Hematopoietic multipotent progenitor cell treated with erythropoietin and hydrocortisone succinate and interleukin-3 and kit ligand, for 4 days (in vitro differentiated cells): ENCODE measurements at places on chromosomes 4 and X.

DNA sequence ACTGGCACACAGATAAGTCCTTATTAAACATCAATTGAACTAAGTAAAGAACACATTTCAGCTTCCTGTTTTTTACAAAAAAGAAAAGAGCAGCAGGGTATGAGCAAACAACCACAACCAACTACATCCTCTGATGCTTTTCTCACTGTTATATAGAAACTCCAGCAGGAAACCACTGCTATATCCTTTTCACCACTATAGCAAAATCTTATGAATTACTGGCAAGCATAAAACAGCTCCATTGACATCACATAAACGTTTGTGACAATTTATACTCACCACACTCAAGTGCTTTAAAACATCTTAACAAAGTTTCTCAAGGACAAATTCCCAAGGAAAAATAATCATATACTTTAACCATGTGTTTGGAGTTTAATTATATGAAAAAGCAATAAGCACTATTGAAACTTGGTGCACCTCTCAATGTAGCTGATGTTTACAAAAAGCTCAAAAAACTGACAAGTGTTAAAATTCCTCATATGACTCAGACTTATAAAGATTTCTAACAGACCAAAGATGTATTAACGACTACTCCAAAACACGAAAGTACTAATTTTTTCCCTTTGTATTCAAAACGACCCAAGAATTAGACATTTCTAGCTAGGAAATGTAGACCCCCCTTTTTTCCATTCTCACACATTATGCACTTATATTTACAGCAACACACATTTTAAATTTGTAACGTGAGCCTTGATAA is 12.9 kb downstream of the GPRIN3 start:
- peak; percentile 72 for DNase-seq

DNA sequence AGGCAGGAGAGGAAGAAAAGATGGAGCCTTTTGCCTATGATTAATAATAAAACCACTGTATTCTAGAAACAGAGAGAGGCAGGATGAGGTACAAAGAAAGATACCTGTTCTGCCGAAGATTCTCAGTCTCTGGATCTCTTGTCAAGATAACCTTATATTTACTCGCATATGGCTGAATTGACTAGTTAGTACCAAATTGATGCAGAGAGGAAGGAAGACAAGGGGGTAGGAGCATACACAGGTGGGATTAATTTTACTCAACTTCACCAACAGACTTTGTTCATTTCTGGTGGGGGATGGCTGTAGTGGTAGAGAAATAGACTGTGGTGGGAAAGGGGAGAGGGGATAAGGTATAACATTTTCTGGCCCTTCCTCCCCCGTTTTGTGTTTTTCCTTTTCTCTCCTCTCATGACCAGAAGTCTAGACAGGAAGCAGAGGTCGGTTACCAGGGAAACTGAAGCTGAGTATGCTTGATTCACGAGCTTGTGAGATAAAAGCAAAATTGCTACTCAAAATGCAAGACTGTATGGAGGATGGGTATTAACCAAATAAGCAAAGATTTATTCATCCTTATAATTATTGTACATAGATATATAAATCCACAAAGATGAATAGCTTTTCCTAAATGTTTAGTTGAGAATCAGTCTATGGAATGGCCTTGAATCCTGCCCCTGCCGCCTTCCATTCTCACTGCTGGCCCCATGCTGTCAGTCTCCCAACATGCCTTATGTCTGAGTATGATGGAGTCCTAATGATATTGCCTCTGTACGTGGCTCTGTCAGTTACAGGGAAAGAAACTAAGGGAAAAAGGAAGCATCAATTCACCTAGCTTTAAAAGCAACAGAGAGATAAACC is 17.8 kb upstream of the PAGE2B start:
- peak; percentile 52 for DNase-seq

GRCh38 chrX:857376-857775 is 226.8 kb downstream of the SHOX start:
- no peak for DNase-seq

- no peak for DNase-seq
These were observed 24.3 kb upstream of the TET2 start for GRCh38 chr4:105122350-105122749.

- peak; percentile 63 for DNase-seq
These were observed 22.0 kb upstream of the SMIM31 start for GRCh38 chr4:164731827-164732474.

DNA sequence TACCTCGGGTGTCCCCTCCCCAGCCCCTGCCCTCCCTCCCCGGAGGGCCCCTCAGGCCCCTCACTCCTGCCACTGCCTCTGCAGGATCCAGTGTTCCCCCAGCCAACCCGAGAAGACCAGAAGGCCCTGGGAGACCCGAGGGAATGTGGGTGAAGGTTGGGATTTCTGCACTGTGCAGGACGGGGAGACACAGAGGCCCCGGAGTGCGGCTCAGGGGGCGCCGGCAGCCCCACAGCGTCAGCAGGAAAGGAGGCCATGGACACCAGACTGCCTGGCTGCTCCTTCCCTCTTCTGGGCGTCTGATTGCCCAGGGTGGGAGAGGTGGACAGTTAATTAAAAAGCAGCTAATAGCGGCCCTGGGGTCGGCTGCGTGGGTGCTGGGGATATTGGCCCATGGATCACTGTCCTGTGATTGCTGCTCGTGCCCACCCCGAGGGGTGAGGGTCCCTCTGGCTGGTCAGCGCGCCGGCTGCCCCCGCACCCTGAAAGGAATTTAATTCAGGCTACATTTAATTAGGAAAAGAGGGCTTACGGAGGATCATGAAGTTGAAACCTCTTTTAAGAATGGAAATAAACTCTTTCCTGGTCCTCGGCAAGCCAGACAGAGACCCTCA is 57.8 kb upstream of the NKX1-1 start:
- DNase-seq = no peak
